Thyroid gland (tissue), 4 donors: ENCODE measurements at places on chromosomes 7 and 10. TPM values are rescaled to one million over a fixed set of nuclear protein-coding genes. Genes with fewer than 3 reads are reported as not detected.

GRCh38 chr7:155829796-155830470 lies 17.7 kb upstream of the SHH start:
- H3K36me3 ChIP-seq, result no peaks in the 10 kb centered on the region
- H3K4me3 ChIP-seq, result no peak overlapping the region
- no peak for DNase-seq
- H3K27me3 ChIP-seq, result no peaks in the 10 kb centered on the region

GRCh38 chr10:124097883-124098282 lies 4.5 kb upstream of the CHST15 start:
- DNase-seq, result no peak
- no peak overlapping the region for H3K4me3 ChIP-seq
- no peaks in the 10 kb centered on the region for H3K27me3 ChIP-seq
- peaks cover 24% of the 10 kb centered on the region for H3K4me1 ChIP-seq
- H3K27ac ChIP-seq, result no peak overlapping the region

DNA sequence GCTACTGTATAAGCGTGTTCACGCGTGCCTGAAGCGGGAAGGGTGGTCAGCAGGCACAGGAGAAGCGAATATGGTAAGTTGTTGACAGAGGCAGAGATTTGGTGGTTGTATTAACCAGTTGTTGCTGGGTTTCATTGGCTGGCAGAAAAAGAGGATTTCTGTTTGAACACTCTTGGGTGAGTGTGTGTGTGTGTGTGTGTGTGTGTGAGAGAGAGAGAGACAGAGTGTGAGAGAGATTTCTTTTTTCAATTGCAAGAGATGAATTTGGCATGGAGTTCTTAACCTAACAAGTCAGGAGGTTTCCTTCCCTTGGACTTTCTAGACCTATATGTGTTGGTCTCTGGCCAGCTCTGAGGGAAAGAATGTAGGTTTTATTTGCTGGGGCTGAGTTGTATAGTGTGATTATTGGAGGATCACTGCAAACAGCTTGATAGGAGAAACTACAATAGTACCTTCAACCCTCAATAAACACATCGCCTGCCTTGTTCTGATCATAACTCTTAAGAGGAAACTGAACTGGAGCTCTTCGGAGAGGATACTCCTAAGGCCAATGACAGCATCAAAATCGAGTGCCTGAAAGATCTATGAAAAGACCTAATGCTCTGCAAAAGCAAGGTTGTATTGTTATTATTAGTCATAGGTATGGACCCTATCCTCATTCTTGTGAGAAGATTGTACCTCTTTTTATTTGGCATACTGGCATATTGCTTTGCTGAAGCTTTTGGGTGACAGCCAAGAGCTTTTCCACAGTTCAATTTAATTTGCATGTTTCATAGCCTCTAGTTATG lies 1.2 kb downstream of the MCU start:
- H3K27me3 ChIP-seq, result no peaks in the 10 kb centered on the region
- H3K27ac ChIP-seq, result peak overlapping the region; percentile 84
- H3K4me3 ChIP-seq, result peak overlapping the region; percentile 87

LBX1 gene
- total RNA-seq, result not detected

- H3K4me1 ChIP-seq, result peaks cover 9% of the 10 kb centered on the region
- H3K4me3 ChIP-seq, result no peak overlapping the region
- H3K27ac ChIP-seq, result no peak overlapping the region
- no peaks in the 10 kb centered on the region for H3K27me3 ChIP-seq
- H3K36me3 ChIP-seq, result no peaks in the 10 kb centered on the region
- no peak for DNase-seq
These were observed 104.8 kb downstream of the JAZF1 start for GRCh38 chr7:28075674-28076358.

- H3K27ac ChIP-seq, result no peak overlapping the region
- no peaks in the 10 kb centered on the region for H3K36me3 ChIP-seq
- no peak for DNase-seq
- H3K27me3 ChIP-seq, result no peaks in the 10 kb centered on the region
- H3K4me3 ChIP-seq, result no peak overlapping the region
- H3K4me1 ChIP-seq, result no peaks in the 10 kb centered on the region
These were observed 179.6 kb upstream of the MKI67 start for GRCh38 chr10:128305601-128306345.

PAX4 gene
- not detected for total RNA-seq

DNA sequence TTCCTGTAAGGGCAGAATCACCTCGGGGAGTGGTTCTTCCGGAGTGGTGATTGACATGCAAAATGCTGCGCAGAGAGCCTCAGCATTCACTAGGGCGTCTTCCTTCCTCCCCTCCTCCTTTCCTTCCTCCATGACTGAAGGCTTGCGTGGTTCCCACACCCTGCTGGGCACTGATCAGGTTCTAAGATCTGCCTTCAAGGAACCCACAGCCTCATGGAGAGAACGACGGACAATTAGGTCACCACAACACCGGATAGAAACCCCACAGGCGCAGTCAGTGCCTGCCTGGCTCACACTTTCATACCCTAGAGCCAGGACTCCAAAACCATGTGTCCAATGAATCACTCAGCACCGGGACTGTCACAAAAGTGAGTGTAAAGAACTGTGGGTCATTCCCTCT lies 131.3 kb downstream of the DPP6 start:
- H3K27ac ChIP-seq, result no peak overlapping the region
- H3K27me3 ChIP-seq, result no peaks in the 10 kb centered on the region
- H3K4me3 ChIP-seq, result no peak overlapping the region
- DNase-seq, result no peak
- no peaks in the 10 kb centered on the region for H3K36me3 ChIP-seq
- H3K4me1 ChIP-seq, result no peaks in the 10 kb centered on the region

CH25H gene
- 0.44 TPM for total RNA-seq

- no peak overlapping the region for H3K27ac ChIP-seq
- H3K27me3 ChIP-seq, result no peaks in the 10 kb centered on the region
- H3K36me3 ChIP-seq, result no peaks in the 10 kb centered on the region
- H3K4me1 ChIP-seq, result no peaks in the 10 kb centered on the region
- no peak overlapping the region for H3K4me3 ChIP-seq
- no peak for DNase-seq
These were observed 90.2 kb upstream of the ABI1 start for GRCh38 chr10:26950934-26951333.

LIPK gene
- not detected for total RNA-seq

GRCh38 chr7:91826377-91826776 lies 54.1 kb downstream of the MTERF1 start:
- no peak overlapping the region for H3K27ac ChIP-seq
- H3K27me3 ChIP-seq, result no peaks in the 10 kb centered on the region
- no peaks in the 10 kb centered on the region for H3K36me3 ChIP-seq

GRCh38 chr10:35822316-35822715 lies 180.2 kb upstream of the FZD8 start:
- H3K4me3 ChIP-seq, result no peak overlapping the region
- H3K36me3 ChIP-seq, result no peaks in the 10 kb centered on the region
- H3K4me1 ChIP-seq, result peaks cover 29% of the 10 kb centered on the region

DNA sequence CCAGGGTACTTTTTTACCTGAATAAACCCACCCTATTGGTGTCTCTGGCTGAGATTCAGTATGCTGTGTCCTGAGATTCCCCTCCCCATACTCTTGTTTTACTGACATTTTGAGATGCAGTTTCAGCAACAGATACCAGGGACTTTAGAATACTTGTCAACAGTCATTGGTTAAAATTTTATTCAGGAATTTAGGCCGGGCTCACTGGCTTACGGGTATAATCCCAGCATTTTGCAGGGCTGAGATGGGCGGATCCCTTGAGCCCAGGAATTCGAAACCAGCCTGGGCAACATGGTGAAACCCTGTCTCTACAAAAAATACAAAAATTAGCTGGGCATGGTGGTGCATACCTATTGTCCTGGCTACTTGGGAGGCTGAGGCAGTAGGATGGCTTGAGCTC lies 90.0 kb upstream of the GATAD1 start:
- no peak overlapping the region for H3K27ac ChIP-seq
- DNase-seq, result no peak
- H3K4me3 ChIP-seq, result no peak overlapping the region
- no peaks in the 10 kb centered on the region for H3K27me3 ChIP-seq
- H3K4me1 ChIP-seq, result no peaks in the 10 kb centered on the region
- no peaks in the 10 kb centered on the region for H3K36me3 ChIP-seq

GRCh38 chr7:15068324-15068723 lies 165.8 kb upstream of the DGKB start:
- no peaks in the 10 kb centered on the region for H3K36me3 ChIP-seq
- DNase-seq, result no peak
- H3K4me1 ChIP-seq, result no peaks in the 10 kb centered on the region
- no peak overlapping the region for H3K4me3 ChIP-seq
- no peaks in the 10 kb centered on the region for H3K27me3 ChIP-seq

- H3K27ac ChIP-seq, result no peak overlapping the region
- no peak for DNase-seq
- H3K27me3 ChIP-seq, result no peaks in the 10 kb centered on the region
- H3K4me3 ChIP-seq, result no peak overlapping the region
These were observed 139.6 kb upstream of the GPR26 start for GRCh38 chr10:123526356-123527064.
